ENCODE measurements at places on chromosomes 1 and 21.

- DNase-seq = no peak
These were observed 16.4 kb downstream of the PBX1 start for GRCh38 chr1:164575356-164575886.

DNA sequence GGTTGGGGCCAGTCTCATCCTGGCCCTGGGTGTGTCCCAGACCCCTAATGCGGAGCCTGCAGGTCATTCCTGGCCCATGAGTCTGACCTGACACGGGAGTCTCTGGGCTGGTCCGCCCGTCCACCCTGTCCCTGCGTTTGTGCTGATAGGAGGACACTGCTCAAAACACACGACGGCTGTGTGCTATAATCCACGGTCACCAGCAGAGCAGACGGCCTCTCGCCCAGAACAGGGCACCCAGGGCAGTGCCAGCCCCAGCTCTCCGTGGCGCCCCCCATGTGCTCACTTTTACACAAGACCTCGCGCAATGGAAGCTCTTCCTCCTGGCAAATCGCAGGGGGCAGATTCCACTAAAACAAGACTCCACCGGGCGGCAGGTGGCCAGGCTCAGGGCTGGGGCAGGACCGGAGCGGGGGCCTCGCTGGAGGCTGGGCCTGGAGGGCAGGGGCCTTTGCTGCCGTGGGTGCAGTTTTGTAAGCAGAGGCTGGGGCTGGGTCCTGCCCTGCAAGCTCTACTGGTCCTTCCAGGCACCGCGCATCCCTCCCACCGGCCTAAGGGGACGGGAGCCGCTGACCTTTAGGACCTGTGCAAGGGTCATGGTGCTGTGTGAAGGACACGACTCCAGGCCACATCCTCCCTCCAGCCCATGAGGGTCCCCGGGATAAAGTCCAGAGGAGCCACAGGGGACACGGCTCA, 10.6 kb upstream of the SLC19A1 start:
- DNase-seq = no peak

DNA sequence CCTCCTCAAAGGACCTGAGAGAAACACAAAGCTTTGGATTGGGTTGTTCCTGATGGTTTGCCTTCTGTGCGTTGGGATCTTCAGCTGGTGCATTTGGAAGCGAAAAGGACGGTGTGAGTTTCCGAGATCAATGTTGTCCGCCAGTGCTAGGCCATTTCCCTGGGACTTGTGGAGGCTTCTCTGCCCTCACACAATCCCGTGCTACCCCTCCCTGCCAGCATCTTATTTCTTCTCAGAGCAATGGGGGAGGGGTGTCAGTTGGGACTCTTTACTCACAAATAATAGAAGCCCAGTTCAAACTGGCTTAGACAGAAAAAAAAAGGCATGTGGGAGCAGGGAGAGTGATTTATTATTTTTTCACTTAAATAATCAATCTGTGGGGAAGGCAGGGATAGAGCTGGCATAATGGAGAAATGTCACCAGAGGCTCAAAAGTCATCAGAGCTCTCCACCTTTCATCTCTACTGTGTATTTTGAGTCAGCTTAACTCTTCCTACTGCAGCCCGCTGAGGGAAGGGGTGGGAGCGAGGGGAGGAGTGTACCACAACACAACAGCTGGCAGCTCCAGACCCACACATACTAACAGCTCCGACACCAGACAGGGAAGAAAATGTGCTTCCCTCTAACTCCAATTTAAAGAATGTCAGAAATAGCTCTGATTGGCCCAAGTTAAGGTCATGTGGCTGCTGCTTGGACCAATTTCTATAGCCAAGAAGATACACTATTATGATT, 22.4 kb downstream of the LY9 start:
- DNase-seq = no peak

DNA sequence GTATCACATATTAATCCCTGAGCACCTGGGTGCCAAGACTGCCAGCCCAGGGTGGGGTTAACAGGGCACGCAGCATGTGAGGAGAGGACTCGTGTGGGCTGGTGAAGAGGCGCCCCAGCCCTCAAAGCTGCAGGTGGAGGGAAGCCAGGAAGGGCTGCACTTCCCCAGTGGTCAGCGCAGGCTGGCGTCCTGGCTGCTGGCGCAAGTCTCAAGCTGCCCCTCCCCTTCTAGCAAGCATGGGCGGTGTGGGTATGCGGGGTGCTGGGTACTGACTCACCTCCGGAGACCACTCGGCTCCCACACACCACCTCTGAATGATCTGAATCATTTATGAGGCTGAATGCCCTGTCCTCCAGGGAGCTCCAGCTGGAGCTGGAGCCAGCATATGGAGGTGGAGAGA, 44.0 kb downstream of the EIF2D start:
- DNase-seq = no peak

GRCh38 chr1:236507022-236507700, 16.6 kb upstream of the LGALS8 start:
- no peak for DNase-seq

DNA sequence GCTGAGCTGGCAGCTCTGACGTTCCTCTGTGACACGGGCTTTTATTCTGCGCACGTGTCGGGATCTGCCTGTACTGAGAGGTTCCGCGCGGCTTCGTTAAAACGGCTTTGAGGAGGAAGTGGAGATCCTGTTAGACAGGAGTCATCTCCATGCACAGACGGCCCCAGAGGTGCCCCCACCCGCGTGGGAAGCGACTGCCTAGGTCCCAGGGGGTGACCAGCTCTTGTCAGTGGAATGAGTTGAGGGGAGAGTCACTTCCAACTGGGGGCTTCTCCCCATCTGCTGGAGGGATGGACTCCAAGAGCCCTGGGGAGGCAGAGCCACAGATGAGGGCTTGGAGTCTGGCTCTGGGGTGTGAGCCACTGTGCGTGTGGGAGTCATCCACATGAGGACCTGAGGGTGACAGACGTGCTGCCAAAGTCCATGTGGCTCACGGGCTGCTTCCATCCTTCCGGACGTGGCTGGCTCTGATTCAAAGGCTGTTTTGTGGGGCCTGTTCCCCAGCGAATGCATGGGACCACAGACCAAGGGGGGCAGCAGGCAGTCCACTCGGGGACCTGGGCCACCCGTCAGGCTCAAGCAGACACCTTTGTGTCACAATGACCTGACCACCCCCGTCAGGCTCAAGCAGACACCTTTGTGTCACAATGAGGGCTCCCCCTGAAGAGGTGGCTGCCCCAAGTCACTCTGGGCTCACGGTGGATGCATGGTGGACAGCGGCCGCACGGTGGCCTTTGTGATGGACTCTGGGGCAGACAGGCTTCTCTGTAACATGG, 26.8 kb downstream of the PTTG1IP start:
- no peak for DNase-seq

DNA sequence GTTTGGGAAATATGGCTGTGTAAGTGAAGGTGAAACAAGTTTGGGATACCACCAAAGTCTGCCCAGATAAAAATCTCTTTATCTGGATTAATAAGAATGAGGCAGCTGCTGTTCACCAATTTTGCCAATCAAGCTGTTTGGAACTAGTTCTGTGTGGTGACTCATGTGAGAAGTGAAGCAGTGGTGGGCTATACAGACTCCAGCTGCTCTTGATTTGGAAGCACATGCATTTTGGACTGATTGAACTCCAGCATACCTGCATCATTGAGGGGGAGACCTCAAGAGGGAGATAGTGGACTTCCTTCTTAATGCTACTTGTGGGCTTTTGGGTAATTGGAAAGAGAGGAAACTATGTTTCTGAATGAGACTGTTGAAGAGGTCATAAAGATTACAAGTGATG, 99.2 kb upstream of the B3GALT2 start:
- DNase-seq = no peak

DNA sequence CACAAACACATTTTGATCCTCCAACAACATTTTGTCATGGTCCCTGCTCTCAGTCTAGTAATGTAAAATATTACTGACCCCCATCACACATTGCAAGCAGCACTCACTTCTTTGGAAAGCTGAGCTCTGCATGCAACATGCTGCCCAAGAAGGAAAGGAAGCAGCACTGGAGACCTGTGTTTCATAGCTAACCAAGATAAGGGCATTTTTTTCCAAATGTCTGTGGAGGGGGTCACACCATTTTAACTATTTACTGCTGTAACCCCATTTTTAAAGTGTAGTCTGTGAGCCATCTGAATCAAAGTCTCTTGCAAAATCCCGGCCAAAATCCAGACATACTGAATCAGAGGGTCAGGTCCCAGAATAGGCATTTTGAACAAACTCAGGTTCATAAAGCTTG, 4.5 kb upstream of the RASSF5 start:
- DNase-seq = no peak

GRCh38 chr1:36645867-36646266, 163.2 kb upstream of the CSF3R start:
- no peak for DNase-seq

DNA sequence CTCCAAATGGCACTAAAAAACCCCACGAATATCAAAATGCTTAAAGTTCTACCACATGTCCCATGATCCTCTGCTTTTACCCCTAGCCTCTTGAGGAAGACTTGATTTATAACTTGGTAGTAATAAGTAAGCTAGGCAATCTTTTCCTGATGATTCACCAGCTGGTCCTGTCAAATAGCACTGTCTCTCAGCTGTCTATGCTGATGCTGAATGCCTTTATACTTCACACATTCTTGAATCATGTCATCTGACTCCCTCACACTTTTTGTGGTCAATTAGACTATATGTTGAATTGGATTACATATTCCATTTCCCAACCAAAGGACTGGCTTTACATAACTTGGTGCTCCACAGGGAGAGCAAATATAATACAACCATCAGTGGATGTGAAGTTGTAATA, 16.6 kb downstream of the C21orf91 start:
- no peak for DNase-seq

DNA sequence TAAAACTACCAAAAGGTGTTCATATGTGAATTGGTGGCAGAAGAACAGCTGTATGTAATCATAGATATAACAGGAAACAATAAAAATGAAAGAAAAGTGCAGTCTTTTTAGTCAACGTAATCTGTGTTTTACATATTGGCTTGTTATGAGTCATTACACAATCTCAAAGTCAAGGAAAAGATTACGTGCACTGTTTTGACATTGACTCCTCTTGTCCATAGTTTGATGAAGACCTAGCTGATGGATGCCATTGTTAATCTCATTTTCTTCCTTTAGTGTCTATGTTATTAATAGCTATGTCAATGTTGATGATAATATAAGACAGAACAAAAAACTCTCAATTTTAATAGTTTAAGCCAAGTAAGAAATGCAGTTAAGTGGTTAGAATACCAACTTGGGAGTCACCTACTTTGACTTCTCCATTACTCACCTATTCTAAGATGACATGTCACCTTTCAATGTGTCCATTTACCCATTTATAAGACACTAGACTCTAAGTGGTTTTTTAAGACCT, 84.5 kb upstream of the SAMSN1 start:
- DNase-seq = no peak

DNA sequence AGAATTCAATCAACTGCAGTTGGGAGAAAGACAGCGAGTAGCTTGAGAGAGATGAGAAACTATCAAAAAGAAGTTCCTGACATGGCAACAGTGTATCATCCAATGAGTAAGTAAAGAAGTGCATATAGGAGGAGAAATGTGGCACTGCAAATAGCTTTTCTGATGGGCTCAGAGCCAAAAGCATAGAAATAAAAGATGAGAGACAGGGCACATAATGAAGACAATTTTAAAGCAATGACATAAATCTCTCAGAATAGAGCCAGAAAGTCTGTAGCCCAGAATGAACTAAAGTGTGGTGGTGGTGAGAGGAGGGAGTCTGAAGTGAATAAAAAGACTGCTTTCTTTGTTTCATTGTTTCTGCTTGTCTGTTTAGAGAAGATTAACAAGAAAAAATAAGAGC, 34.3 kb downstream of the TNFSF18 start:
- DNase-seq = no peak

GRCh38 chr1:30461640-30462039, 261.7 kb downstream of the MATN1 start:
- DNase-seq = no peak

GRCh38 chr1:35564037-35564883, 6.7 kb downstream of the NCDN start:
- DNase-seq = no peak

GRCh38 chr1:228838717-228839500, 103.6 kb downstream of the RHOU start:
- no peak for DNase-seq

DNA sequence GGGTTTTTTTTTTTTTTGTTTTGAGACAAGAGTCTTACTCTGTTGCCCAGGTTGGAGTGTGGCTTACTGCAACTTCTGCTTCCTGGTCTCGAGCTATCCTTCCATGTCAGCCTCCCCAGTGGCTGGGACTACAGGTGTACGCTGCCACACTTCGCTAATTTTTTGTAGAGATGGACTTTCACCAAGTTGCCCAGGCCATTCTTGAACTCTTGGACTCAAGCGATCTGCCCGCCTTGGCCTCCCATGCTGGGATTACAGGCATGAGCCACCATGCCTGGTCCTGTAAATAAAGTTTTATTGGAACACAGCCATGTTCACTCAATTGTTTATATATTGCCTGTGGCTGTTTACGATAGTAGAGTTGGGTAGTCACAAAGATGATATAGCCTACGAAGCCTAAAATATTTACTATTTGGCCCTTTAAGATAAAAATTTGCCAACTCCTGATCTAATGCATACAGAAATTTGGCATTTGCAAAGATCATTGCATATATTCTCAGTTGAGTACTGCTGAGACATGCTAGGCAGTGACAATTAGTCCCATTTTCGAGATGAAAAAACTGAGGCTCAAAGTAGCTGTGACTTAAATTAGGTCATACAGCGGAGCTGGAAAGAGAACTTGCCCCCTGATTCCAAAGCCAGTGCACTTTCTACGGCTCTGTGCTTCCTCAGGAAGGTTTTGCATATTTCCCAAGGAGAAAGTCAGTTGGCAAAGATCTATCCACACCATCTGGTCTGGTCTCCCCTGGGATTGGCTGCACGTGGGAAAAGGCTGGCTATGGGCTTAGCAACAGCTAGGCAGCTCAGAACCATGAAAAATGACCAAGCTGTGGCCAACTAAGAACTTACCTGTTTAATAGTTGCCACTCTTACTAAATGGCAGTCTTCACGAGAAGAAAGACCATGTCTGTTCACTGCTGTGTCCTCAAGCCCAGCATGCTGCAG, 19.4 kb downstream of the MECR start:
- no peak for DNase-seq

- DNase-seq = no peak
These were observed 1438.4 kb upstream of the B3GALT2 start for GRCh38 chr1:194624833-194625232.

DNA sequence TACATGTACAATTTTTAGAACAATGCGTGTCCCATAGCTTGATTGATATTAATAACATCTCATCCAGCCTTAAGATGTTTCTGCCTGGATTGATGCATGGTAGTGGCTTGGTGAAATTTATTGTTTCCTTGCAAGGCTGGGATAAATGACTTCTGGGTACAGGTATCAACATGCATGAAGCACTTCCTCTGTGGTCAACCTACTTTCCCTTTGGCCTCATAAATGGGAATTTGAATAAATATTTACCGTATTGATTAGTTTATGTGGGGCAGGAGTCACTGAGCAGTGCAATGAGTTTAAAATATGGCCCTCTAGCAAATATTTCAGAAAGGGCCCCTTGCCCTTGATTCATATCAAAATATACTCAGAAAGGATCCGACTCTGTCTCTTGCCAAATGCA, 83.9 kb upstream of the KCNE2 start:
- no peak for DNase-seq

- DNase-seq = no peak
These were observed 19.1 kb upstream of the SLC5A9 start for GRCh38 chr1:48203287-48203900.

Measured in left forelimb (tissue), 1 donor.